Stromal cell of bone marrow (primary cell): ENCODE measurements at places on chromosomes 5 and 9.

DNA sequence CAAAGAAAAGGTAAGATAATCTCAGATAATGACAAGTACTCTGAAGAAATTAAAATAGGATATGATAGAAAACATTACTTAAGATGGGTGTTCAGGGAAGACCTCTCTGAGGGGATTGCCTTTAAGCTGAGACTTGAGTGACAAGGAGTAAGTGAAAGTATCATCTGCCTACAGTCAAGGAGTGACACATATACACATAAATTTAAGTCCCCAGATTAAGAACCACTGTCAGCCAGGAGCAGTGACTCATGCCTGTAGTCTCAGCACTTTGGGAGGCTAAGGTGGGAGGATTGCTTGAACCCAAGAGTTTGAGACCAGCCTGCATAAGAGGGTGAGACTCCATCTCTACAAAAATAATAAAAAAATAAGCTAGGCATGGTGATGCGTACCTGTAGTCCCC is 19.7 kb upstream of the ANKHD1 start:
- DNase-seq, result no peak

DNA sequence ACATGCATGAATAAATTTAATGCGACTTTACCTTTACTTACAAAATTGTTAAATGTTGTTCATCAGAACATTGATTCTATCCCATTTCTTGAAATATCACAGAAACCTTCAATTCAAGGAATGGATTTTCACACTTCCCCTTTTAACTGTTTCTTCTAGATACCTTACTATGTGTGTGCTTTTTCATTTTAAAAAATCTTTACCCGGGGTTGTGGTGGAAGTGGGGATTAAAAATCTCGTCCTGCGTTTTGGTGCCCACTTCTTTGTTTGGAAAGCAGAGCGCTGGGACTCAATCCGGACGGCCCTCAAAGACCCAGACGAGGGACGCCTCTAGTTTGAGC is 5.8 kb upstream of the MEF2C start:
- DNase-seq, result no peak

DNA sequence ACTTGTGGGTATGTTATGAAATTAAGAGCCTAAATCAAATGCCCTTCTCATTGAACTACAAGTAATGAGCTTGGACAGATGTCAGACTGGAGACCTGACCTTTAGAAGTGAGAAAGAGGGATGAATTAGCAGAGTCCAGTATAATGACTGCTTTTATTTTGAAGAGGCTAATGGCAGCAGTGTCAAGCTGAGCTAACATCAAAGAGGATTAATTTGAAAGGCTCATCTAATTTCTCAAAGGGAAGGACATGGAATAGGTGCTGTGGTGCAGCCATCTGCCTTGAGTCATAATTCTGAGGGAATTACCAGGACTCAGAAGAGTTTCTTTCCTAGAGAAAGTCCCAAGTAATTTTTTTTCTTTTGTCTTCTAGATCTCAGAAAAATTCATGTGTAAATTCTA is 57.6 kb downstream of the FAM81B start:
- DNase-seq, result no peak

DNA sequence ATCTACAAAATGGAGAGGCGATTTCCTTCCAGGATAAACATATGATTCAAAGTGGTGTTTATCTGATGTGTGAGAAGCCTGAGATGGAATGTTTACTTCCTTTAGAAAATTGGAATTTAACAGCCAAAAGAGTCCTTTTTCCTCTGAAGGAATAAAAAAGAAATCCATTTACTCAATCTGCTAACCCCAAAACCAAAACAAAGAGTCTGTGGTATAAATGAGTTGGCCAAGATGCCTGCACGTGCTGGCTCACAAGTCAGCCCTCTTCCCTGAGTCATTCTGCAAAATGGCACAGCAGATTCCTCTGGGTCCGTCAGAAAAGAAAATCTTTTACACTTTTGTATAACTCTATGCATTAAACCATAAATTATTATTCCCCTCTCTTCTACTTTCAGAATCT is 60.8 kb downstream of the EBF1 start:
- DNase-seq, result peak; percentile 89

DNA sequence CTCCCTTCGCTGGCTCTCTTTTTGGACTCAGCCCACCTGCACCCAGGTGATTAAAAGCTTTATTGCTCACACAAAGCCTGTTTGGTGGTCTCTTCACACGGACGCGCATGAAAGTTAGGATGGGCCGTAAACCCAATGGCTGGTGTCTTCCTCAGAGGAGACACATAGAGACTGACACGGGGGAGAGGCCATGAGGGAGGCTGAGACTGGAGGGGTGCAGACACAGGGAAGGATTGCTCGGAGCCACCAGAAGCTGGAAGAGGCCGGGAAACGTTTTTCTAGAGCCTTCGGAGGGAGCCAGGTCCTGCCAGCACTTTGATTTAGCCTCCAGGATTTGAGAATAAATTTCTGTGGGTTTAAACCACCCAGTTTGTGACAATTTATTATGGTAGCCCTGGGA is 274.9 kb downstream of the AGTPBP1 start:
- no peak for DNase-seq

DNA sequence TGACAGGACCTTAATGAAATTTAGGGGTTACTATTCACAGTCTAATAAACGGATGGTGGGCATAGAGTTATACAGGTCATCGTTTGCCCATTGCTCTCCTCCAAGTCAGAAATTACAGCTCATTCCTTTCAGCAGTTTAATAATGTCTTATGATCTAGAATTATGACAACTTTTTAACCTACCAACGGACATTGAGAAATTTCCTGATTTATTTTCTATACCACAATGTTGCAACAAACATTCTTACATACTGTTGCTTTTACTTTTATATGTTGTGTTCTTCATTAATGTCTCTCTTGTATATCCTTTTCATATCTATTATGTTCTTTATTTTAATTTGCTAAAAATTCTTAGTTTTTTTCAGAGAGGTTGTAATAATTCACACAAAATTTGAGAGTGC is 152.8 kb upstream of the PRLR start:
- DNase-seq, result no peak

- DNase-seq, result no peak
These were observed 35.4 kb downstream of the PRLR start for GRCh38 chr5:35194635-35195471.

- no peak for DNase-seq
These were observed 3.9 kb downstream of the SPARC start for GRCh38 chr5:151682751-151683331.

- no peak for DNase-seq
These were observed 29.7 kb upstream of the ITGA1 start for GRCh38 chr5:52758014-52758413.

DNA sequence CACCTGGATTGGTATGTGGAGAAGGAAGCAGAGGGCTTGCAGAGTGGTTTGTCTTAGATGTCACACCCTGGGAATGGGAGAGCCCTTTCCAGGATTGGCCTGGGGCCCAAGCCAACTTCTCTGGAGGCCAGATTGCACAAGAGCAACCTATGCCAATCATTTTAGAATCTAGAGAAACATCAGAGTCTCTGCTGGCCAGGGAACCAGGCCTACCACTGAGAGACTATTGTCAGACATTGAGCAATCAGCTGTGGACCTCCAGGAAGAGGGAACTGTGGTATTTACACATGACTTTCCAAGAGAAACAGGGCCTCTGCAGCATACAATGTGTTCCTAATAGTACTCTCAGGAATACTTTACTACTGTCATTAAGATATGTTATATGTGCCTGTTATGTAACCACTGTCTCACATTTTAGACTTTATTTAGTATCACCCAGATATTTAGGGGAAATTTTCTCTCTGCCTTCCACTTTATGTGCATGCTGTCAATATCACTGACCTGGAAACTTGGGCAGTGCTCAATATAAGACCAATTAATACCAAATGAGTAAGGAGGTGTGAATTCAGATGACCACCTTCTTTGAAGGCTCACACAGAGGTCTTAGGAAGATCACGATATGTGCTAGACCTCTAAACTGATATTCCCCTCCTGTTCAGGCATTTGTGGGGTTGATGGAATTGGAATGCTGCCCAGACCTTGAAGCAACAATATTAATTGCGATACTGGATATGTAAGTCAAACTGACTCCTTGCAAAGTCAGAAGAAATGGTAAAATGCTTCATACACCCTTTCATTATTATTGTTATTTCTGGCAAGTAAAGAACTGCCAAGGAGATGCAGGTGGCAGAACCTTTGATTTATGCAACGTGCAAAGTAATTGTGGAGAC is 20.5 kb upstream of the CCL28 start:
- DNase-seq, result peak; percentile 77

DNA sequence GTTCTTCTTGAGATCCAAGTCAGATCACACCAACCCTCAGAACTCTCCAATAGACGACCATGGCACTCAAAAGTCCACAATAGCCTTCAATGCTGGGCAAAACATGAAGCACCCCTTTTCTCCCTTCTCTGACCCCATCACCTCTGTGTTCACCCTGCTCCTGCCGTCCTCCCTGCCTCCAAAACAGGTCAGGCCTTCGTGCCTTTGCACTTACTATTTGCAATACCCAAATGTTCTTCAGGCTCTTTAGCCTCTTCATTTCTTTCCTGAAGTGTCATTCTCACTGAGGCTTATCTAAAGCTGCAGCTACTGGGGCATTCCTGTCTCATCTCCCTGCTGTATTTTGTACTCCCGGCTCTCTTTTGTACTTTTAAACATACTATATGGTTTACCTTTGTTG is 2.0 kb upstream of the ROPN1L start:
- no peak for DNase-seq

DNA sequence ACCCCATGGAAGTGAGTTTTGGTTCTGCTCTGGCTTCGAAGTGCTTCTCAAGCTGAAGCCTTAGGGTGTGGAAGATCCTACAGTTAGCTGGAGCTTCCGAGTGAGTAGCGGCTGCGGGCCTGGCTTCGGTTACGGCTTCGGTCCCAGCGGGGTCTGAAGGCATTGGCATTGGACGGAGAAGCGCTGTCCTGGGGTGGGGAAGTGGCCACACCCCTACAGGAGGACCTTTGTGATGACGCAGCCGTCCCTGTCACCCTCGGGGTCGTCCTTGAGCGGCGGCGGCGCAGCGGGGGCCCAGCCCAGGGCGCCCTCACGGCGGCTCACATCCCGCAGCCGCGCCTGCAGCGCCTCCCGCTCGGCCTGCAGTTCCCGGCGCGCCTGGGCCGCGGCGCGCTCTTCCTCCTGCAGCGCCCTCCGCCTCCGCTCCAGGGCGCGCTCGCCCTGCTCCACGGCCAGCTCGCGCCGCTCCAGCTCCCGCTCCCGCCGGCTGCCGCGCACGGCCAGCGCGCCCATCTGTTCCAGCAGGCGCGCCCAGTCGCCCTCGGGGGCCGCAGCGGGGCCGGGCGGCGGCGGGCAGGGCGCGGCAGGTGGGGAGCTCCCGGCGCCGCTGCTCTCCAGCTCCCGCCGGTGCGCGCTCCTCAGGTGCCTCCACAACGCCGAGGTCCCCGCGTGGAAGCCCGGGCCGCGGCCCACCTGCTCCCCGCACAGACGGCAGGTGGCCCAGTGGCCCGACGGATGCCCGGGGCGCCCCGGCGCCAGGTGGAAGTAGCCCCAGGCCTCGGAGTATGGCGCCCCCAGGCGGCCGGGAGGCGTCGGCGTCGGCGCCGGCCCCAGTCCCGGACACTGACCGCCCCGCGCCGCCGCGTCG is 9.9 kb downstream of the ZBED3 start:
- peak; percentile 31 for DNase-seq

GRCh38 chr5:84816746-84817547 is 432.3 kb upstream of the EDIL3 start:
- DNase-seq, result no peak

- no peak for DNase-seq
These were observed 139.5 kb downstream of the NIPBL start for GRCh38 chr5:37015795-37016666.

GRCh38 chr5:129601576-129601975 is 141.5 kb downstream of the ADAMTS19 start:
- DNase-seq, result no peak

- peak; percentile 76 for DNase-seq
These were observed 316.8 kb downstream of the NDUFS4 start for GRCh38 chr5:53877243-53877642.

GRCh38 chr5:123120197-123120596 is 31.2 kb downstream of the PRDM6 start:
- DNase-seq, result no peak

DNA sequence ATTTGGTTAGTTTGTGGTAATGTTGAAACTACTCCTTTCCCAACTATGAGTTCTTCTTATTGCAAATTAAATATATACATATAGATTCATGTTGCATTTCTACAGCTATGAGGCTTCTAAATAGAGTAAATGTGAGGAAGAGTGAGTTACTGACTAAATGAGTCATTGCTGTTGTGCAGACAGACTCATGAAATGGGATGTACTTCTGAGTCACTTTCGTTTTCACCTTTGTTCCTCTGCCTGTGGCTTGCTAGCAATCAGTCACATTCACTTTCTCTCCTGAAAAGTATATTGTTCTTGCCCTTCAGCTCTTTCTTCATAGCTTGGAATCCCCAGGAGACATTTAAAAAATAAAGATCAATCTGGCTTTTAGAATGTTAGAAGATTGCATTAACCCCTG is 295.5 kb upstream of the SMC2 start:
- DNase-seq, result peak; percentile 21

- DNase-seq, result no peak
These were observed 134.9 kb upstream of the FBXL17 start for GRCh38 chr5:108516785-108517184.
